ENCODE measurements at places on chromosomes 1 and 21.
A peak's percentile ranks its signal among the peaks of the same experiment; 100 is the strongest.

DNA sequence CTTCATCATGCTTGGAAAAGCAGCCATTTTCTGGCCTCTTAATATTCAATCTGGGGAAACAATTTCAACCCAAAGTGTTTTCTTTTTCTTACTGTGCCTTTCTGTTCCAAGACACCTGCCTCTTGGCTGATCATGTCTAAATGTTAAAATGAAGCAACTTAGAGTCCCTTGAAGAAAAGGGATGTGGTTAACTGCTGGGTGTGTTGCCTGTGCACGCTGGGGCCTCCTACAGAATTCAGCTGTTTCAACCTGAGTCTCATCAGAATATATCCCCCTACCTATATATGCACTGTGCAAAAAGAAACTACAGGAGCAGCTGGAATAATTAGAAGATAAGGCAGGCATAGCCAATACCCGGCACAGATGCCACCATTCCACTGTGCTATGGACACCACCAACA, 222.0 kb downstream of the OMA1 start:
- DNase-seq = peak; percentile 20

DNA sequence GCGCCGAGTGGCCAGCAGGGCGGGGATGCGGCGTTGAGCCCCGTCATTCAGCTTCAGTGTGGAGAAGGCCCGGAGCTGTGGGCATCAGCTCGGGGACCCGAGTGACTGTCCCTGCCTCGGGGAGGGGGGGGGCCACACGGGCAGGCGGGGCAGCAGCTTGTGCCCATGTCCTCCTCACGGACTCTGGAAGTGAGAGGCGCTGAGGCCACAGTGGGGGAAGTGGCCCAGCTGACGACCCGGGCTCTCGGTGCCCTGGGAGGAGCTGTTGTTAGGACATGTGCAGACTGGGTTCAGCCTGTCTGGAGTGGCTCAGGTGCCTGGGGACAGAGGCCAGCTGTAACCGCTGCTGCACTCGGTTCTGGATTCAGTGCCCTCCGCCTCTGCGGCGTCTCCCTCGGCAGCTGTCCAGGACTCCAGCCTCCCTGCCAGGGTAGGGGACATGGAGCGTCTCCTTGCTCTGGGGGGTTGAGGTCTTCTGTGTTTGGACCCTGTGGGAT, 71.1 kb downstream of the SKI start:
- no peak for DNase-seq

DNA sequence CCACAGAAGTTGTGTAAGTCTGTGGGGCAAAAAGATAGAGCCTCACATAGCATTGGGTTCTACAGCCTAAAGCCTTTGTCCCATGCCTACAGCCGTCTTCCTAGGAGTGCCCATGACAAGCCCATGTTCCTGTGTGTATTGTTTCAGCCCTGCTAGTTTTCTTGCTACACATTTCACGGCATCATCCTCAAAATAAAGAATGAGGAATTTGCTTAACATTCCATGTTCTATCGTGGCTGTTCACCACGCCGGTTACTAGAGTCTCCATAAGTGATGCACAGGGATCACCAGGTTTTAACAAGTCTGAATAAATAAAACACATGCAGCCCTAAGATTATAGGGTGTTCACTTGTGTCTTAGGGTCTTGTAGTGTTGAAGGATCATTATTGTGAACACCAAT, 87.4 kb upstream of the NGF start:
- DNase-seq = no peak

- no peak for DNase-seq
Measured at GRCh38 chr21:45887788-45888187, 93.8 kb upstream of the COL6A1 start.

- no peak for DNase-seq
Measured at GRCh38 chr1:151713874-151714273, 2.7 kb downstream of the CELF3 start.

DNA sequence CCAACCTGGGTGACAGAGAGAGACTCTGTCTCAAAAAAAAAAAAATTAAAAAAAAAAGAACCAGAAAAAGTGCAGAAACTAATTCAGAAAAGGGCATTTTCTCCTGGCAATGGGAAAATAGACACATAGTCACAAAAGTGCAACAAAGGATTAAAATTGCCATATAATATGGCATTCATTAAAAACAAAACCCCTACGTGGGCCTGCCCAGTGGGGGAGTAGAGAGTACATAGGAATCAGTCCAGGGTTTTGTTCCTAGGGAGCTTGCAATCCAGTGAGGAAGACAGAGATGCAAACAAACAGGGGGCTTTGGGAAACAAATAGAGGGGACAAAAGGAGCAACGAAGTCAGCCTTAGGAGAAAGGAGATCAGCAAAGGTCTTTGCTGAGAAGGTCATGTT, 4.5 kb upstream of the TRABD2B start:
- DNase-seq = no peak

DNA sequence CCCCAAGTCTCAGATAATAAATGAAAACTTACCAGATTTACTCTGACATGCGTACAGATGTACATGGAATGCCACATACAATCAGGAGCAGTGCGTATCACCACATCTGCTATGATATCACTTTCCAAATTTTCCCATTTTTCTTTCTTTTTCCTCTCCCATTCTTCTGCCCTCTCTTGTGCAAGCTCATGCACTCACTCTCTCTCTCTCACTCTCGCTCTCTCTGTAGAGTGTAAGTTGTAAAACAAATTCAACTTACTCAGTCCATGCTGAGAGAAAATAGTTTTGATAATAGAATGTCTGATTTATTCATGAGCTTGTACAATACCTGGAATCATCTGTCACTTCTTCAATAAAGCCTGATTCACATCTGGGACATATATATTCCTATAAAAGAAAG, 35.3 kb downstream of the RNF115 start:
- no peak for DNase-seq

GRCh38 chr1:84971957-84972356, 25.0 kb downstream of the MCOLN2 start:
- no peak for DNase-seq

DNA sequence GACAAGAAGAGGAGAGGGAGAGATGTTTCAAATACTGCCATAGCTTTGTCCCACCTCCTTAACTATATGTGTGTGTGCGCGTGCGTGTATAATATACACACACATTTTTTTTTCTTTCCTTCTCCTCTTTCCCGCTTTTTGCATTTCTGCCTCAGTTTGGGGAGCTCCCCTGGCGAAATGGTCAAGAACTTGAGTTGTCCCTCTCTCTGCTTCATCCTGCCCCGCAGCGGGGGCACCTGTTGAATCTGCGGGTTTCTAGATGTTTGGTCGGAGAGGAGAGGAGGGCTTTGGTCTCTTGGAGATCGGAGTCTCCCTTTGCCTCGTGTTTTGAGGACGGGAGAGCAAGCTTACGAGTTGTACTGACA, 504 bp downstream of the SCCPDH start:
- DNase-seq = no peak

GRCh38 chr1:168879896-168880734, 151.1 kb upstream of the DPT start:
- no peak for DNase-seq

DNA sequence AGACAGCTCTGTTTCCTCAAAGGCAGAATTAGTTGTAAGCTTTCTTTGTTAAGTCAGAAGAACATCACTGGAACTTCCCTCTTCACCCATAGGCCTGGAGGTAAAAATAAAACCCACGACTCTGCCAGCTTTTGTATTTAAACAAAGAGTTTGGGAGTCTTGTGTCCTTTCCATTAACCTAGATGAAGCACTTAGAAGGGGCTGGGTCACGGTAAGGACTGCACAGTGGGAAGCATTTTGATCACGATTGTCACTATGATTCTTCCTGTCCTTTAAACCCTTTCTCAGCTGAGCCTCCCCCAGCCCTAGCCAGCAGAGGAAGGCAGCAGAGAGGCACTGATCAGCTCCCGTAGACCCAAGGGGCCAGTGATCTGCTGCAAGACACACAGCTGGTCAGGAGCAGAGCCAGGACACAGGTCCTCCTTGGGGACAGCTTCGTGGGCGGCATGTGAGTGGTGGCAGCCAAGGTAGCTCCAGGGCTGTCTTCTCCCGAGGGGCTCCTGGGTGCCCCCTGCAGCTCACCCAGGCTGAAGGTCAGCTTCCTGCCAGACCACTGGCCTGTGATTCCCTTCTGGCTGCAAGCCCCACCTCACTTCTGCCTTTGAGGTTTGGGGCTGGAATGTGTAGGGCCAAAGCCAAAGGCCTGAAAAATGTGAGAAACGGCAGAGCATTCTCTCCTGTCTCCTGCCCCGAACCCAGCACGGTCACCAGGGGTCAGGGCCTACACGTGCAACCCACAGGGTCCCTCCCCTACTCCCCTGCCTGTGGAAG, 4.0 kb upstream of the LAPTM5 start:
- DNase-seq = no peak

- no peak for DNase-seq
Measured at GRCh38 chr1:193555662-193556441, 369.4 kb upstream of the B3GALT2 start.

All from GF-D8 (cell line).